Lung (tissue), 17 donors: ENCODE measurements at places on chromosomes 7 and 10. TPM values are rescaled to one million over a fixed set of nuclear protein-coding genes. Genes with fewer than 3 reads are reported as not detected.
A peak's percentile ranks its signal among the peaks of the same experiment; 100 is the strongest.

DNA sequence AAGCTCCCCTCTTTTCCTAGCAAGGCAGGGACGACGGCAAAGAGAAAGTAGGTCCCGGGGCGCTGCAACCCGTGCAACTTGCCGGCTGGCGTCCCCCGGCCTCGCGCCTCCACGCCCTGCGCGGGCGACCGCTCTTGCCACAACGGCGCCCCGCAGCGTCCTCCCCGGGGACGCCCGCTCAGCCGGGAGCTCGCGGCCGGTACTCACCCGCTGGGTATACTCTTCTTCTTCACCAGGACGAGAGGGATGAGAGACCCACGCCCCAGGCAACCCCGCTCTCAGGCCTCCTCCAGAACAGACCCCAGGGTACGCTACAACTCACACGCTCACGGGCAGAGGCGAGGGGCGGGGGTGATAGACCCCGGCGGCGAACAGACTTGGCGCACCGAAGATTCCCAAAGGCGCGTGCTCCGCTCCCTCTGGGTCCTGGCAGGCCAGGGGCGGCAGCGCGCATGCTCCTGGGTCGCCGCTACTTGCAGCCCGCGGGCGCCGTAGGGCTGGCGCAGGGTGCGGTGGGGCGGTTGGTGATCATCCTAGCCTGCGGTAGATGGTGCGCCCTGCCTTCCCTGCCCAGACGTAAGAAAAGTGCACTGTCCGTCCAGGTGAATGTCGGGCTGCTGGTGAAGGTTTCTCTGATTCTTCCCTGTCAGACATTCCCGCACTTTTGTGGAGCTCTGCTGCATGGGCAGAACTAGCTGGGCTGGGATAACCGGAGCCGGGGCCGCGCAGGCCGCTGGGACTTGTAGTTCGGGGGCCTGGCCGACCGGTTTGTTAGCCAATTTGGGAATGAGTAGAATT is at the start of gene CC2D2B:
Gene CC2D2B (plus strand): TSS at position 520 of the 798 bp plus-strand sequence. CDS start 3,349 bp downstream, outside the sequence.
- peak; percentile 91 for DNase-seq

- no peak for DNase-seq
Measured at GRCh38 chr7:11655642-11656041, 176.4 kb downstream of the THSD7A start.

DNA sequence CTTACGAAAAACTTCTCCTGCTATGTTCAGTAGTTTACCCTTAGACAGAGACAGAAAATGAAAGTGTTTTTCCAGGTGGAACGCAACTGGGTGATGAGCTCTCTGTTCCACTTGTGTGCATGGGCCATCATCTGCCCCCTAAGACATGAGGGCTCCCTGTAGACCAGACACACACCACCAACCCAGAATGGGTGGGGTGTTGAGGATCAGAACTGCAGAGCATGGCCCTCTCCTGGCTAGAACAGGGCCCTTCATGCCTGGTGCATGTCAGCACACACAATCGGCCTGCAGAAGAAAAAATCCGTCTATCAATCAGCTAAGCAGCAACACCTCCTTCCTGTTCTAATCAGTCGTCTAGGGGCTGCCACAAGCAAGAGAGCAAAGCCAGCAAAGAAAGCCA is 186.2 kb upstream of the INHBA start:
- no peak for DNase-seq

GRCh38 chr10:43229208-43230061 is 37.4 kb downstream of the RASGEF1A start:
- no peak for DNase-seq

- no peak for DNase-seq
Measured at GRCh38 chr7:21971780-21972396, 26.2 kb upstream of the CDCA7L start.

Gene CHPF2
- 36.2 TPM for polyA plus RNA-seq

Gene UCMA
- polyA plus RNA-seq = not detected

Gene ELFN1
- 0.43 TPM for polyA plus RNA-seq

Gene AMZ1
- 0.39 TPM for polyA plus RNA-seq
